Activated effector memory CD4-positive, alpha-beta T cell treated with Interleukin-2 at 50 U/mL for 16 hours (primary cell): ENCODE measurements at places on chromosomes 4 and X.

DNA sequence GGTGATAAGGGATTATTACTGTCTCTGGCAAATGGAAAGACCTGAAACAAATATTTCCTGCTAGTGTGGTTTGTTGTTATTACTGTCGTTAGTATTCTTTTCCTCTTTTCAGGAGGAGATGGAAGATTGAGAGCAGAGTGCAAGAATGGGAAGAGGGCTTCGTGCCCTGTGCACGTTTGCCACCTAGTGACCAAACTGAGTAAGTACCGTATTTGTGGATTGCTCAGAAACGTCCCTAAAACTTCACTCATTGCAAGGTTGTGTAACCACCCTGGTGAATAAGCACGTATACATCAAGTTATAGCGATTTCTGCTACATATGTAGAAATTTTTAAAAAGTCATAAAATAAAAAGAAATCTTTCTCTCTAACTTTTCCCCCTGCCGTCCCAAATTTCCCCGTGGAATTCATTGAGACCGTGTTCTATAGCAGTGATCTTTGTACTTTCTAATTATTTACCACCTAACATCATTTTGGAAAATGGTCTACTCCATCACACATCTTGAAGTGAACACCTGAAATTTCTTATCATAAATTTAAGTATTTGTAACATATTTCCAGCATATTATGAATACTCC lies 24.3 kb downstream of the LINC00632 start:
- no peak for DNase-seq

DNA sequence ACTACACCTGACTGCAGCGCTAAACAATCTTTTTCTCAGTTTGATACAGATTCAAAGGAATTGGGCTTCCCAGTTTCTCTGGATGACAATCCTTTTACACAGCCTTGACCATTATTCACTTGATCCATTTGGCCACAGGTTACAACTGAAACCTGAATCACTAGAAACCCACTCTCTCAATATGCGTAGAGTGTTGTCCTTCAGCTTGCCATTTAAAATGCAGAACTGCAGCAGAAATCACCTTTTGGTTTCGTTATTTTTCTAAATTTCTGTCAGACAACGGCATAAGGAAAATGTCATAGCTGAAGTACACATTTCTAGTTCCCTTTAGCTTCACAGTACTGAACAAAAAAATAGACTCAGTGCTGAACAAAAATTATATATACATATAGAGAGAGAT lies 255.8 kb upstream of the TENM3 start:
- no peak for DNase-seq

GRCh38 chrX:122055460-122055859 lies 1008.0 kb downstream of the GLUD2 start:
- DNase-seq = no peak

- DNase-seq = no peak
These were observed 37.7 kb downstream of the SLC25A5 start for GRCh38 chrX:119505945-119506344.

- DNase-seq = no peak
These were observed 35.3 kb downstream of the SMS start for GRCh38 chrX:21975812-21976211.

GRCh38 chrX:110759785-110760184 lies 35.8 kb downstream of the CHRDL1 start:
- no peak for DNase-seq

- no peak for DNase-seq
These were observed 1240.0 kb upstream of the ADGRL3 start for GRCh38 chr4:59960143-59960542.

DNA sequence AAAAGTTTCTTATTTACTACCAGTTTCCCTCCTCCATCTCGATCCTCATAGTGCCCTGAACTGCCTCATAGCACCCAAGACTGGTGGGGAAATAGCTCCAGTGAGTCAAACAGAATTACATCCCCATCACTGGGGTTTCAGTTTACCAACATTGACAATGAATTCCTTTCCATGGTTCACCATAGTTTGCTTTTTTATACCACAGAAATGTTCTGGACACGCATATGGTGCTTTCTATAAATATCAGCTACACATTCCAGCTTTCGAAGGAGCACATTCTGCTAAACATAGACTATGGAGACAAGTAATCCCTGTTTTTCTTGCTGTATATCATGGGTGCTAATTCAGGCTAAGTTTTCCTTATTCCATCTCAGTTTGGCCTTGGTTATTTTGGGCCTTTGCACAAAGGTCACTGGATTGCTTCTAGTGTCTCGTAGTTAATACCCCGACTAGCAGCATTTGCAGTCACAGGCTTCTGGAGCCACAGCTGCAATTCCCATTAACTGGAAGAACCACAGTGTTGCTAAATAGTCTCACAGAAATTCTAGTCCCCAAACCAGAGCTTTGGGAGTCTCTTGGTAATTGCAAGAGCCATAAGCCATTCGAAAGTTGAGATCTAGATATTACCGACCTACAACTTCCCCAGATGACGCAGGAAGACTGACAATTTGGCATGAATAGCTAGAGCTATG lies 53.4 kb upstream of the TRPC3 start:
- no peak for DNase-seq

DNA sequence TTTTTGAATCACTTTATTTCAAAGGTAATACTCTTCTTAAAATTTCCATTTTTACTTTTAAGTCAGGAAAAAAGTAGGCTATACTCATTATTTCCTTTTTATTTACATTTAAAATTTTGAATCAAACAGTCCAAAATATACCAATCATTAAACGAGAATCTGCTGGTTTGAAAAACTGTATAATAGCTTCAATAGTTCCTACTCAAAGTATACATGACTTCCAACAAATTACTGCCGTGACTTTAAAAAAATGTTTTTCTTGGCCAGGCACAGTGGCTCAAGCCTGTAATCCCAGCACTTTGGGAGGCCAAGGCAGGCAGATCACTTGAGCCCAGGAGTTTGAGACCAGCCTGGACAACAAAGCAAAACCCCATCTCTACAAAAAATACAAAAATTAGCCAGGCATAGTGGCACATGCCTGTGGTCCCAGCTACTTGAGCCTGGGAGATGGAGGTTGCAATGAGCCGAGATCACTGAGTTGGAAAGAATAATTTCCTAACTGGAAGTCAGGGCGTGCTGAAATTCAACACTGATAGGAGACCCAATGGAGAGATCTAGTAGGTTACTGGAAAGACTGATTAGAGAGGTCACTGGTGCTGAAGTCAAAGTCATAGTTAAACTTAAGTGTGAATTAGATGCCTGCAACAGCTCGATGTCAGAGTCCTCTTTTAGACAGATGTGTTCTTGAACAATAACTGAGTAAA lies 9.0 kb downstream of the KLHL8 start:
- DNase-seq = no peak

GRCh38 chr4:42234817-42235216 lies 82.4 kb upstream of the BEND4 start:
- DNase-seq = no peak

DNA sequence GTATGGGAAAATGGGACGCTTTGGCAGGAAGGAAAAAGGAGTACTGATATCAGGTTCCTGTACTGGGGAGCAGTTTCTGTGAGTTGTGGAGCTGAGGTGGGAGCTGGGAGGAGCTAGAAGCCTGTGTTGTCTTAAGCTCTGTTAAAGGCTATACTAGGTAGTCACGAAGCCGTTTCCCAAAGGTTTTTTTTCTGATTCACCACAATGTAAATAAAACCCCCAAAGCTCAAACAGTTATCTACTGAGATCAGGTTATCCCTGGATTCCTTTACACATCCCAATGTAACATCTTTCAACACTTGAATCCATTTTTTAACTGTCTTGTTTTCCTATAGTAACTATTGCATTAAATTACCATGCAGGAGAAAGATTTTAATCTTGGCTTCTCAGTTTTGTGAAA lies 297.4 kb upstream of the SFRP2 start:
- DNase-seq = no peak

DNA sequence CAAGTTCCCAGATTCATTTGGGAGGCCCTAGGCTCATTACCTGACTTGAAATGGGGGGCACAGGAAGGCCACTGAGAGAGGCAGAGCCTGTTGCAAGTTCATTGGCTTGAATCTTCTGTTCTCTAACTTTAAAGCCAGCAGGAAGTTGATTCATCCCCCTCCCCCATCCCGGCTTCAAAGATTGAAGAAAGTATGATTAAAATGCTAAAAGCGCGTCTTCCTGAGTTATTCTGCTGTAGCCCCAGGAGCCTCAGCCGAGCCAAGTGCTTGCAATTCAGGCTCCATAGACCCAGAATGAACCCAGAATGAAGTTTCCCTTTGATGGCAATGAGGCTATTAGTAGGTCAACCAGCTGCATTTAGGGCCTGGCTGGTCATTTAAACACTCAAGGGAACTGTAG lies 14.7 kb downstream of the CHST7 start:
- no peak for DNase-seq

DNA sequence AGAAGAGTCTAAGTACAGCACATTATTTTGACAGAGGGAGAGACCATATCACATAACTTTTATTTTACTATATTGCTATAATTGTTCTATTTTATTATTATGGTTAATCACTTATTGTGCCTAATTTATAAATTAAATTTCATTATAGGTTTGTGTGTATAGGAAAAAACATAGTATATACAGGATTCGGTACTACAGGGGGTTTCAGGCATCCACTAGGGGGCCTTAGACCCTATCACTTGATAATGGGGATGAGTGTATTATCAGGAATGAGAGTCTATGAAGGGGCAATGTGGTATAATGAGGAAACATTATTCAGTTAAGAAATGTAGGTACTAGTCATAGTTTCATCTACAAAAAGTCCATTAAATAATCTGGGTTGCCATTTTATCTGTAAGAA lies 833.1 kb downstream of the C4orf33 start:
- no peak for DNase-seq

DNA sequence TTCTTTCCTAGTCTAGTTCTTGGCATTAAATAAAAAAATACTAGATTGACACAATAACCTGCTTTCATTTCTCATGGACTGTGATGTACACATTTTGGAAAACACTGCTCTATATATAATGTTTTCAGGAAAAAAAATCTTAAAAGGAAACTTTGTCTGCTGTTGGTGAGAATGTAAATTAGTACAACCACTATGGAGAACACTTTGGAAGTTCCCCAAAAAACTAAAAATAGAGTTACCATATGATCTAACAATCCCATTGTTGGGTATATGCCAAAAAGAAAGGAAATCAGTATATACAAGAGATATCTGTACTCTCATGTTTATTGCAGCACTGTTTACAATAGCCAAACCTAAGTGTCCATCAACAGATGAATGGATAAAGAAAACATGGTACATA lies 202.3 kb downstream of the PPP3CA start:
- no peak for DNase-seq
